ENCODE measurements at places on chromosomes 11 and 22. TPM values are rescaled to one million over a fixed set of nuclear protein-coding genes. Genes with fewer than 3 reads are reported as not detected.

MUC5AC gene
- total RNA-seq = not detected

XKR3 gene
- not detected for total RNA-seq

ANO5 gene
- total RNA-seq = 14.3 TPM

C22orf15 gene
- 0.66 TPM for total RNA-seq

SLC22A6 gene
- not detected for total RNA-seq

CYP2D6 gene
- total RNA-seq = 0.31 TPM

MFRP gene
- total RNA-seq = not detected

UPK3A gene
- total RNA-seq = not detected

PNPLA5 gene
- not detected for total RNA-seq

SMIM38 gene
- total RNA-seq = 0.98 TPM

HORMAD2 gene
- total RNA-seq = not detected

POU2AF2 gene
- total RNA-seq = not detected

SERPIND1 gene
- total RNA-seq = 0.09 TPM

CDC45 gene
- 6.1 TPM for total RNA-seq

CRKL gene
- 36.4 TPM for total RNA-seq

CYTH4 gene
- total RNA-seq = 6.5 TPM

UBQLN3 gene
- 0.13 TPM for total RNA-seq

C11orf16 gene
- not detected for total RNA-seq

SEZ6L gene
- total RNA-seq = 0.31 TPM

P2RX6 gene
- 19.8 TPM for total RNA-seq

GAL3ST1 gene
- total RNA-seq = 3.0 TPM

ZNF280B gene
- total RNA-seq = 3.1 TPM

SLC6A5 gene
- total RNA-seq = not detected

OR4P4 gene
- not detected for total RNA-seq

SAA1 gene
- total RNA-seq = not detected

GAB4 gene
- total RNA-seq = not detected

ARHGAP8 gene
- total RNA-seq = 1.1 TPM

FAM111B gene
- total RNA-seq = 8.6 TPM

MYOD1 gene
- 47.3 TPM for total RNA-seq

HBB gene
- 755 TPM for total RNA-seq

OR5L2 gene
- total RNA-seq = not detected

TBX10 gene
- not detected for total RNA-seq

MISFA gene
- total RNA-seq = 4.3 TPM

THY1 gene
- 161 TPM for total RNA-seq

SYT7 gene
- 0.93 TPM for total RNA-seq

PLEKHB1 gene
- total RNA-seq = 1.0 TPM

CD3D gene
- 0.18 TPM for total RNA-seq
